Stimulated activated CD4-positive, alpha-beta T cell treated with anti-CD3 and anti-CD28 coated beads, TNF-alpha, amount 100 ng/mL, for 24 hours (primary cell): ENCODE measurements at places on chromosomes 12 and 14.
A peak's percentile ranks its signal among the peaks of the same experiment; 100 is the strongest.

DNA sequence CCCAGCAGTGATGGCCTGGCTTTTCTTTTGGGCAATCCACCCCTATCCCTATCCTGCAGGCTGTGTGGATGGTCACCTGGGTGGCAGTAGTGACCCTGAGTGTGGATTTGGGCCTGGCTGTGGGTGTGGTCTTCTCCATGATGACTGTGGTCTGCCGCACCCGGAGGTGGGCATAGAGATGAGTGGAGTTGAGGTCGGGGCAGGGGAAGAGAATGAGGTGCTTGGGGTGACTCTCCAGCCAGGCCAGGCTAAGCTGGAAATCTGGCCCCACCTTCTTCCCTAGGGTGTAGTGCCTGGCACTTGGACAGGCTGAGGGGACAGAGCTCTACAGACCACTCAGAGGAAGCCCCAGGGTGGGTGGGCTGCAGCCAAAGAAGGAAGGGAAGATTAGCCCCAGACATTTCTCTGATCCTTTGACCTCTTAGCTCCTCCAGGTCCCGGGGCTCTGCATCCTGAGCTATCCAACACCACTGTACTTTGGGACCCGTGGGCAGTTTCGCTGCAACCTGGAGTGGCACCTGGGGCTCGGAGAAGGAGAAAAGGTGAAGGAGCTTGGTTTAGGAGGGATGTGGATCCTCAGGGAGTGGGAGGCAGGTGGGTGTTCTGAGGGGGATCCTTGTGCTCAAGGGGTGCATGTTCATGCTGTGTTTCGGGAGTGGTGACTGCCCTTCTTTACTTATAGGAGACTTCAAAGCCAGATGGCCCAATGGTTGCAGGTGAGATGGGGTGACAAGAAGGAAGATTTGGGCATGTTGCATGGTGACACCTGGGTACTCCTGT, 8.4 kb downstream of the B4GALNT1 start:
- DNase-seq, result no peak

GRCh38 chr14:69034612-69035262, 55.6 kb upstream of the ACTN1 start:
- no peak for DNase-seq

DNA sequence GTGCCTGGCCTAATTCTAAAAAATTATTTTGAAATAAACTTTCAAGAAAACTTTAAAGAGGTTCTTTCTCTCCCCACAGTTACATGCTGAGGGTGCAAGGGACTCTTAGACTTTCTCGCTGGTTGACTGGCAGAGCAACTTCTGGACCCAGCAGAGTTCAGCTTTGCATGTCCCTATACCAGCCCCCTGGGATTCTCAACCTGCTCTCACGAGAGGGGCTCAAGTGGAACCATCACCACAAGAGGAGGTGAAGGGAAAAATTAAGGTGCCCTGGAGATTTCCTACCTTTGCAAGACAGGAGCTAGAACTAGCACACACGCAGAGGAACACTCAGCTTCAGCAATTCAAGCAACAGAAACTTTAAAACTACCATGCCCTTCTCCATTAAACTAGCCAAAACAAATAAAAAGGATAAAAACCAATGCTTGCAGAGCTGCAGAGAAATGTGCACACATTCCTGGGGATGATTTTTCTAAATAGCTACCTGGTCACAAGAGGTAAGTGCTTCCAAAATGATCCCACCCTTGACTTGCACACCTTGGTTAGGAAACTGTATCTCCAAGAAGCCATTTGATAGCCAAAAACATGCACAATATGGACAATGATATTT, 2.5 kb downstream of the HVCN1 start:
- DNase-seq, result no peak

DNA sequence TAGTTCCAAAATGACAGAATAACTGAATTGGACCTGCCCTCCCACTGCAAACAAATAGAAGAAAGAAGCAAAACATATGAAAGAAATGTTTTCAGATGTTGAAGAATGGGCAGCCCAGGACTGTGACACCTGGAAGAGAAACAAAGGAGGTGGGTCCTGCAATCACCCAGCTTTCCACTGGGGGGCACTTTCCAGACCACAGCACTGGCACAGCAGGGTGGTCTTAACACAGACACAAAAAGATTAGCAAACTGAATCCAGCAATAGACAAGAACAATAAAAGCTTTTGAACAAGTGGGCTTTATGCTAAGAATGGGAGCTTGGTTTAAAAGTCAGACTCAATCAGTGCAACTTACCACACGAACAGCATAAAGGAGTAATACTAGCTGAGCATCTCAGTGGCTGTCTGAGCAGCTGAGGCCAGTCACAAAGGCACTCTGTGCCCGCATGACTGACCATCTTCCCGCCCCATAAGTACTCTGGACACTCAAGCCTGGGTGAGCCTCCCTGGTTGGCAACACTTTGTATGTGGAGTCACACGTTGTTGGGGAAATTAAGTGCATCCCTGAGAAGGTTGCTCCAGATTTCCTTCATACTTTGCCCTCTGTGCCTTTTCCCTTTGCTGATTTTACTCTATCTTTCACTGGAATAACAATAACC, 27.7 kb downstream of the JKAMP start:
- no peak for DNase-seq

DNA sequence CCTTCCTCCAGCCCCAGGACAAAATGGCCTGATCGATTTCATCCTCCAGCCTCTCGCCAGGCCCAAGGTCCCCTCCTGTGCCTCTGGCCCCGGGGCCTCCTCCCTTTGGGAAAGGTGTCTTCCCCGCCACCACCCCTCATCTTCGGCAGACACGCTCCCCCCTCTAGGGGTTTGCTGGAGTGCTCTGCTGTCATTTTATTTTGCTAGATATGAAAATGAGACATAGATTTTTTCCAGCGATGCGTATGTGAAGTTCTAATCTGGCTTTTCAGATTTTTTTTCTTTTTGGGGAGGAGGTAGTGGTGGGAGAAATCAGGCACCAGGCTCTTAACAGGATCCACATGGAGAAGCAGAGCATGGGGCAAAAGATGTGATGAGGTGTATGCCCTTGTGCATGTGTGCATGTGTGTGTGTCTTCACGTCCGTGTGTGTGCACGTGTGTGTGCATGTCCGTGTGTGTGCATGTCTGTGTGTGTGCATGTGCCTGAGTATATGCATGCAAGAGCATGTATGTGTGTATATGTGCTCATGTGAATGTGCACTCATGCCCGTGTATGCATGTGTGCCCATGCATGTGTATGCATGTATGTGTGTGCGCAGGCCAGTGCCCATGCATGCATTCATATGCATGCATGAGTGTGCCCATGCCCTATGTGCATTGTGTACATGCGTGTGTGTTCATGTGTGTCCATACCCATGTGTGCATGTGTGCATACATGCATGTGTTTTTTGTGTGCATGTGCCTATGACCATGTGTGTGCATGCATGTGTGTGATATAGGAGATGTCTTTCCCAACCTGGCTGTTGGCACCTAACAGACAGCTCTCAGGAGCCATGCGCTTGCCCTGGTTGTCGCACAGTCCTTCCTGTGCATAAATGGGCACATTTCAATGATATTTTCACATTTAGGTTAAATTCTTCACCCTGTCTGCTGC, 203.0 kb downstream of the RBM19 start:
- DNase-seq, result no peak

GRCh38 chr12:42204362-42204761, 33.7 kb downstream of the YAF2 start:
- DNase-seq, result no peak

DNA sequence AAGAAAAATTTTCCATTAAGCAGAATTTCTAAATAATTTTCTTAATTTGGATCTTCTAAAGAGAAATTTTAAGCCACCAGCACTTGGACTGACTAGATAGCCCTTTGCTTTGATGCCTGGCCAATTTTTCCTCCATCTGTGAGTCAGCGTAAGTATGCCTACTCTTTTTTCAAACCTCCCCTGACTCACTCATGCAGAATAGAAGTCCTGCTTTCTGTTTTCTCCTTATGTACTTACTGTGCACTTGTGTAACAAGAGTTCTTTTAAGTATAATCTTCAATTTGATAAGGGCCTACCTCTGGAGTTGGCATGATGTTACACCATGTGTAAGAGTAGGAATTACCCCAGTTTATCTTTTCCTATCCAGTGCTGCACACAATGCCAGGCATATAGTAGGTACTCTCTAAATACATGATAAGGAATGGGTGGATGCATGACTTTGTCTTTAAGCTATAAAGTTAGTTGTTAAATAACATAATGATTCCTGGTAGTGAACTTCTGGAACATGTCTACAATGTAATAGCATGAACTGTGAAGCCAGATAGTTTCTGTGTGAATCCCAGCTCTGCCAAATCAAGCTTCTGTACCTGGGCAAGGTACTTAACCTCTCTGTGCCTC, 329.6 kb downstream of the TMTC2 start:
- DNase-seq, result no peak

- peak; percentile 70 for DNase-seq
Observed at GRCh38 chr12:630656-631632, 32.3 kb downstream of the NINJ2 start.

GRCh38 chr12:103455020-103455763, 40.6 kb downstream of the C12orf42 start:
- DNase-seq, result no peak

DNA sequence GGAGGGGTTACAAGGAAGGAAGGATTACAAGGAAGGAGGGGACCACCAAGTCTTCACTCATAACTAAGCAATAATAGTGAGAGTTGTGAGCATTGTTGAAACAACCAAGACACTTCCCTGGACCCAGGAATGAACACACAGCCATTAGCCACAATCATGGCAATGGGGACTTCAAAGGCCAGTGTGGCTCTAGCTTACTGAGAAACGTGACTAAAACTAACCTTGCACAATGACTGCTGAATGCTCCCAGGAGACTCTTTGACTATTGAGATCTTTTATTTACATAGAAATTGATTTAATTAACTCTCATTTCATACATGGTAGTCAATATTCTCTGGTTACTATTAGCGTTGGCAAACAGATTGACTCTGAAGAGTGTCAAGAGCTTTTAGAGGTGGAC, 263.0 kb upstream of the SOX5 start:
- DNase-seq, result no peak

DNA sequence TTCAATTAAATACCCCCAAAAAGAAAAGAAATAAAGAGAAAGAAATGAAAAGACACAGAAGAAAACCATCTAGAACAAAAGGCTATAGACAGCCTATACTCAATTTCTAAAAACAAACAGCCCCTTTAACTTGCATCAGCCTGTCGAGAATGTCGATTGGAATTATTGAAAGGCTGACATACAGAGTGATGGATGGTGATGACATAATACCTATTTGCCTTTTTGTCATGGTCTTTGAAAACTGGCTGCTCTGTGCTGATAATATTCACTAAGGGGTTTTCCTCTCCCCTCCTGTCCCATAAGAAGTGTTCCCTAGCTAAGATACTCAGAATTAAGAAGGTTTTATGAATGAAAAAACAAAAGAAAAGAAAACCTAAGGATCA, 393.7 kb downstream of the SOX5 start:
- DNase-seq, result no peak

DNA sequence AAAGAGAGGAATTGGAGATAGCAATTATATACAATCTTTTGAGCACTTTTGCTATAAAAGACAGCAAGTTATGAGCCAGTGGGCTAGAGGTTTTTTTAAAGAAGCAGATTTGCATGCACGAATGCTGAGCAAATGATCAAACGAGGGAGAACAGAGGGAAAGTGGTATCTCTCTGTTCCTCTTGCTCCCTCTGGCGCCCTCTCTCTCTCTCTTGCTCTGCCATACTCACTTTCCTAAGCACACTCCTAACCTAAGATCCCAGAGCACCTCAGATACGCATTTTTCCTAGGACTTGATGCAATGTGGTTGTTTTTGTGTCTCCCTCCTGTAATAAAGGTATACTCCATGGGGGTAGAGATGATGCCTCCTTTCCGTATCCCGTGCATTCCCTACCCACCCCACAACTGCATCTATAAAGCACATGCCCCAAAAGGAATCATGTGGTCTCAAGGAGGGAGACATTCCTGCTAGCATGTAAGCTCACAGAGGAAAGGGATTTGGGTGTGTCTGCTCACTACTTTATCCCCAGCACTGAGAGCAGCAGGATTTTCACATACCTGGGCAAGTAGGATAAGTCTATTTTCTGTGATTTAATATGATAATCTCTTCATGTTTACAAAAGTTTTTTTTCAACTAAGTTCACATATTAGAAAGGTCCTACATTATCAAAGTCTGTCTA, 270.2 kb downstream of the SSPN start:
- no peak for DNase-seq

DNA sequence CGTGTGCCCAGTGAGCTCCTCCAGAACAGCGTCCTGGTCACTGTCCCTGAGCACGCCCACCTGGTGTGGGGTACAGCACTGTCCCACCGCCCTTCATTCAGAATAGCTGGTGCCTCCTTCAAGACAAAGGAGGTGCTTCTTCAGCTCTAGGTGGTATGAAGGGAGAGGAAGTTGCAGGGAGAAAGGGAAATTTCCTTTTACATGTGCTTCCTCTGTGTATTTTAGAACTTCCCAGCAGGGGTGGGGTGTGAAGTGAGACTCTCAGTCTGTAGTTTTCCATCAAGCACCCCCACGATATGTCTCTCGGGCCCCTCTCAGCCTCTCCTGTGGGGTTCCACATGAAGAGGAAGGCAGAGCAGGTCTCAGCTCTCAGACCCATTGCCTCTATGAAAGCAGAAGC, 1.2 kb upstream of the SLC6A12 start:
- DNase-seq, result no peak

GRCh38 chr12:29561664-29562071, 64.2 kb upstream of the OVCH1 start:
- DNase-seq, result no peak

DNA sequence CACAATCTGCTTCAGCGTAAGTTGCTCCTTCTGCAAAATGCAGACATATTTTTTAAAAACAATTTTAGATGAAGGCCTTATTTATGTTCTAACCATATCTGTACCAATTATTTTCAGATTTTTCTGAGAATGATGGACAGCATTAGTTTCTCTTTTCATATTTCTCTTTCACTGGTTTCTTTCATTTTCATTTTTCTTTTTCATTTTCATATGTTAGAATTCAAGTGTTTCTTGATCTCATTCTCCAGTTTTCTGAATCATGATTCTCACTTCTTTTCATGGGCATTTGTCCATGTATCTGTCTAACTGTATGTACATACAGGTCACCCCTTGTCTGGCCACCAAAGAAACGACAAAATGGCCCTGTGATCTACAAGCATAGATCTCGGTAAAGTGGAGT, 346.6 kb downstream of the NAV3 start:
- DNase-seq, result no peak

- DNase-seq, result no peak
Observed at GRCh38 chr12:118706437-118706836, 274.9 kb upstream of the SRRM4 start.

GRCh38 chr12:113462998-113463745, 8.5 kb downstream of the LHX5 start:
- no peak for DNase-seq

- no peak for DNase-seq
Observed at GRCh38 chr12:110074089-110074488, 25.8 kb upstream of the C12orf76 start.
